ENCODE measurements at places on chromosomes 4 and X.

GRCh38 chr4:62133977-62134376 is 933.9 kb downstream of the ADGRL3 start:
- no peak for DNase-seq

- DNase-seq: no peak
Observed at GRCh38 chr4:54669831-54670230, 12.1 kb downstream of the KIT start.

DNA sequence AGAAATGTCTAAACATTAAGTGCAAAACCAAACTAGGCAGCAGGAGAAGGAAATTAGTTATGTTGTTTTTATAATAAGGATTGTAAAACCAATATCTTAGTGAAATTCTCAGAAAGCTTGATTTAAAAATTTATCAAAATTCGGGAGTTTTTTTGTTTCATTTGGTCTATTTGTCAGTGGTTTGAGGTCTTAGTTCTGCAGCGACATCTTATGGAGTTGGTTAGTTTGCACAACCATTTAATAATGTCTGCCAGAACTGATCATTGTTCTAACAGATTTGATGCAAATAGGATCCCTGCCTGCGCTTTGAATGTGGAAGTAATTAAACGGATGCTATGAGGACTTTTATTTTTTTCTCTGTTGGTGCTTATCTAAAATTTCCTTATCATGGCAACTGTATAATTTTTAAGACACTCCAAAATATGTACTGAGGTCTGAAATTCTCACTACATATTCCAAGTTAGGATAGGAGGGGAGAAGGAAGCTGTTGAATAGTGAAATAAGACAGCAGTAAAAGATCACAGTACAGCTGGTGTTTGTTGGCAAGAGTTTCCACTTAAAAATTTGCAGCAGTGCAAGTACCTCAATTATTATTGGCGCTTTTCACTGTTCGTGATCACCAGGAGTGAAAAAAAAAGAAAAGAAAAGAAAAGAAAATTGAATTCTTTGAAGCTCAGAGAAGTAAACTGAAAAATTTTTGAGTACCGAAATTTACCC is 2521.4 kb downstream of the ARAP2 start:
- DNase-seq: no peak

DNA sequence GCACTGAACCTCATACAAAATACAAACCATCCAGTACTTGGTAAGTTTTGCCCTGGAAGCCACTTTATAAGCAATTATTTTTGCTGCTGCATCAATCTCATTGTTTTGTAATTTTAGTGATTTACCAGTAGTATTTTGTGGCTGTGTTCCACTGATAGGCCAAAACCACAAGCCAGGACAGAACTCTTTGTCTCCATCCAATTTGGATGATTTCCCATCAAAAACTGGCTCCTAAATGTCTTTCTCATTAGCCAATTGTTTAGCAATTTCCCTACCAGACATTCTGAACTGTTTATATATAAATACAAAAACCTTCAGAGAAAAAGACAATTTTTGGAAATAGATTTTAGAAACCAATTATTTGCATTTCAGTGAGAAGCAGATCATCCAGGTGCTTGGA is 4.4 kb downstream of the GSPT2 start:
- DNase-seq: no peak

DNA sequence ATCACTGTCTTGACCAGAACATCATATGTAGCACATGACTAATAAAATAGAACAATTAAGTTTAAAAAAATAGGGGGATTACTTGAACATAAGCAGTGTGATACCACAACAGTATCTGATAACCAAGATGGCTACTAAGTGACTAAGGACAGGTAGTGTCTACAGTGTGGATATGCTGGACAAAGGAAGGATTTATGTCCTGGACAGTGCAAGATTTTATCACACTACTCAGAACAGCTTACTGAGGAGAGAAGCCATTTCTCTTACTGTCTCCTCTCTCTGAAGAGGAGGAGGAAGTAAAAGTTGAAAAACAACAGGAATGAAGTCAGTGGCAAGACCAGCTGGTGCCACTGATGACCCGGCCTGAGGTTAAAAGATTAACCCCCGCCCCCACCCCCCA is 4.0 kb upstream of the SLC10A7 start:
- no peak for DNase-seq

GRCh38 chr4:47577779-47578553 is 92.9 kb downstream of the ATP10D start:
- DNase-seq: no peak

DNA sequence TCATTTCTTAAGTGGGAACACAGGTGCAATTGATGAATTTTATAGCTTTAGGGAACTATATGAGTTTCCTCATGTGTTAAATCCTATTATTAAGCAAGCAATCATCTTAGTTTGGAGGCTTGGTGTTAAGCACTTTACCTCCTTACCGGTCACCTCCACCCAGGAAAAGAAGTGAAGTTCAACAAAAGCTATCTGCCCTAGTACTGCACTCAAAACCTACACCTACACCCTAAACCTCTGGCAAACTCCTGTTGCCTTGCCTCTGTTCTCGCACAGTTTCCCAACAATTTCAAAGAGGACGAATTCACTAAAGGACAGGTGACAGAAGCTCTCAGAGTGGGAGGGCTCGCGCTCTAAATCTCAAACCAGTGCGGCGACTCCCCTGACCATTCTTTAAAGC is 85.7 kb upstream of the TENT5D start:
- no peak for DNase-seq

- no peak for DNase-seq
Observed at GRCh38 chrX:47200385-47201150, 6.9 kb downstream of the UBA1 start.

DNA sequence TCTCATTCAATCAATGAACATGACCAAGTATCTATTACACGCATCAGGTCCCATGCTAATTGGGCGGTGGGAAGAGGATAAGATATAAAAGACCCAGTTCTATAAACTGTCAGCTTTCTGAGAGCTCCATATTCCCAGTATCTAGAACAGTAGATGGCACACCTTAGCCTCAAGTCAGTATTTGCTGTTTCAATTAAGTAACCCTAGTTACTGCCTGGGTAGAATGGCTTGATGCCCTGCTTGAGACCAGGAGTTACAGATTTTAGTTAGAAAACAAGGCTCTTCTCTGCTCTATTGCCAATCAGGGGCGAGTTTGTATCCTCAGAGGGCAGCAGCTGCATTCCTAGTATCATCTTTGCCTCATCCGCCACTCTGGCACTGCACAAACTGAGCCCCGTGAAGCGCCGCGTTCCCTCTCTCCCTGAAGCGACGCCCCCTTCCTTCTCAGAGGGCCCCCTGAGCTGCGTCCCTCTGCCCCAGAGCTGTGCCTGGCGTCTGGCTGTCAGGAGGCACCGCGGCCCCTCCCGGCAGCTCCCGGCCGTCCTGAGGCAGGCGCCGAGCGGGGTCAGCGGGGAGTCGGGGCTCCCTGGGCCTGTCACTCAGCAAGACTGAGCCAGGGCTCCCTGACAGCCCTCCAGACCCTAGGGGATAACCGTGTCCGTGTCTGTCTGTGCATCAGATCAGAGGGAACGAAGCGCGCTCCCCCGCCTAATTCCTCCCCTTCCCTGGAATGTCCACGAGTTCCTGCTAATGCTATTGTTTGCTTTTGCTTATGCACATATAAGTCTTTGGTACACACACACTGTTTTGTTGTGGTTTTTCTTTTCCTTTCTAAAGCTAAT is 212.4 kb upstream of the TTC29 start:
- no peak for DNase-seq

DNA sequence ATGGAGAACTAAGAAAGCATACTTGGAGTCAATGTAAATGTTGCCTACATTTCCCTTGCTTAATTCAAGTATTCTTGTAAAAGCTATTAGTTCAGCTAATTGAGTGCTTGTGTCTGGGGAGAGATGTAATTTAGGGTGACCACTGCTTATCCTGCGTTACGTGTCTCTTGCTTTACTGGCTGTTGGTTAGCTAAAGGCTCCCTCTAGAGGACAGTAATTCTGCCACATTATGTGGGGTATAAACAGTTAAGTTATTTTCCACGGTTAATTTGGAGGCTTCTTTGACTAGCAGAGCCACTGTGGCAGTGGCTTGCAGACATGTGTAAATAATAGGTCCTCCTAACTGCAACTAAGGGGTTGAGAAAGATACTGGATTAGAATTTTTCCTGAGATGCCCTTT is 25.3 kb upstream of the NAF1 start:
- no peak for DNase-seq

DNA sequence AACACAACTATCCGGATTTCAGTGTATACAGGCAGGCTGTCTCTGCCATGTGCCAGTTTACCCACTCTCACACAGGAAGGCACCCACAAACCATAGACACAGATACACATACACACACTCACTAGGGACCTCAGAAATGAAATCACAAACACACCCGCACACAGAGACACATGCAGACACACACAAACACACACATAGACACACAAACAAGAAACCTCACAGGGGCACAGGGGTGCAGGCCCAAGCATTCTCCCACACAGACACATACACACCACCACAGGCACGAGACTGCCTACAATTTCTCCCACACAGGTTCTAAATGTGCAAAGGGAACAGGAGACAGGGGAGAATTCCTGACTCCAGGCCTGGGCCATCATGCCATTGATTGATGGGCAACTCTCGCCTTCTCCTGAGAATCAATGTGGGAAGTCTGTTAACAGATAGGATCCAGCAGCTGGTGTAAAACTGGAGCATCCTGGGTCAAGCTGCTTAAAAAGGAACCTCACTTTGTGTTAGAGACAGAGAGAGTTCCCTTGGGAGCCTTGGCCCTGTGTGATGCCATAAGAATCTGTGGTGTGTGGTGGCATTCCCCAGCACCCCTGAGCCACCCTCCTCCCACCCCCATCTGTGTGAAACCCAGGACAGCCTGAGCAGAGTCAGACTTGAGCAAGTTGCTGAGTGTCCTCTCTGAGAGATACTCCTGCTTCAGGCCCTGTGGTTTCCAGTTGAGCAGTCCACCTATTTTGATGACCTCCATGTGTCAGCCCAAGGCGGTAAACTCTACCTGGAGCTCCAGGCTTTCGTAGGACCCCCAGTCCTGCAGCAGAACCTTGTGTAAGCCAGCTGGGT is 33.9 kb downstream of the NBDY start:
- DNase-seq: no peak

GRCh38 chr4:108445716-108446115 is 174.7 kb upstream of the RPL34 start:
- DNase-seq: no peak

GRCh38 chr4:26824667-26825066 is 36.0 kb upstream of the STIM2 start:
- DNase-seq: no peak

GRCh38 chr4:174910271-174910670 is 7.9 kb upstream of the ADAM29 start:
- DNase-seq: no peak

GRCh38 chrX:47628982-47629381 is 748 bp downstream of the CFP start:
- no peak for DNase-seq

DNA sequence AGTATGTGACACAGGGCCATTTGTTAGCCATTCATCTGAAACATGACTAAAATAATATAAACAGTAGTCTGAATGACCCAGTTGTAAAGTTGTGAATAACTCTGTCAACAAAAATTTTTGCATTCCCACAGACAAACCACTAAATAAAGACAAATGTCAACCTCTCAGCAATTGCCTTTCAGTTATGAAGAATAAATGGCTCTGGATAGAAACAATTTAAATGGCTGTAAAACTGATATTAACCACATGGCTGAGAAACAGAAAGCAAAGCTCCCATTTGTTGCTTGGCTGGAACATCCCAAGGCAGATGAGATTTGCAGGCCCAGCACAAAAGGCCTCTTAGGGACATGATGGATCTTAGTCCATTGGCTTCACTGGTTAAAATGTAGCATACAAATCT is 296.3 kb downstream of the GALNTL6 start:
- DNase-seq: no peak

DNA sequence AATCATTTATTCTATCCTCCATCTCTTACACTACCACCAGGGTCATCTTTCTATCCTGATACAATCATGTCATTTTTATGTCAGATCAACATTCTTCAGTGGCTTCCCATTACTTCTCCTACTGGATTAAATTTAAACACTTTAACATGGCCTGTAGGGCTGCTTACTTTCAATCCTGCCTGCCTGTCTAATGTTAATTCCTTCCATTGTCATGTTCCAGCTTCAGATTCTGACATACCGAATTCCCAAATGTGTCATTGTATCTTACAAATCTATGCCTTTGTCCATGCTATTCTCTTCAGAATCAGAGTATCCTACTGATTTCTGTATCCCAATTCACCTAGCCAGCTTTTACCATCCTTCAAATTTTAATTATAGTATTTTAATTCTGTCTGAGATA is 49.9 kb upstream of the FHDC1 start:
- no peak for DNase-seq

DNA sequence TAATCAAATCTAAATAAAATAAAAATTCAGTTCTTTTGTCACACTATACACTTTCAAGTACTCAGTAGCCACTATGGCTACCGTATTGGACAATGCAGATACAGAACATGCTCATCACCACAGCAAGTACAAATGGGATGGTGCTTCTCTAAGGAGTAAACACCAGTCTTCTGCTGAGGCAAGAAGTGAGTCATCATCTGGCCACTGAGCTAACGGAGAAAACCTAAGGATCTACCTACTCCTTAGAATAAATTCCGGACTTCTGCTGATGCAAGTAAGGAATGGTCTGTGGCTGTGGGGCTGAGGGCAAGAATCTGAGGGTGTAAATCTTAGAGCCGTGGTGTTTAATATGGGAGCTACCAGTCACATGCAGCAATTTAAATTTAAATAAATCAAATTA is 11.3 kb upstream of the RBMXL3 start:
- DNase-seq: no peak

DNA sequence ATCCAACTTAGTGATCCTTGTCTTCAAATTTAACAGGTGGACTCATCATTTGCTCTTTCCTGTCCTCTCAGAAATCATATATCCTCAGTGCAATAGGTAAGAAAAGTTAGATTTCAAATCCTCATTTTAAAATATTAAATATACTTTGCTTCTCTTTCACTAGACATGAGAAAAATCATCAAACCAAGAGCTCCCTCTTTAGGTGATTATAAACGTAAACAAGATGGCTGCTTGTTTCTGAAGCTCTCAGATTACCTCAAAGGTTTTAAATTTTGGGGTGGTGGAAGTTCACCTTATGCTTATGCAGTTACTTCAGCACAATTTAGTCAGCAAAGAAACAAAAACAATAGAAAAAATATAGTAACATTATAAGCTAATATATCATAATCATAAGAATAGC is 27.3 kb downstream of the CSN3 start:
- DNase-seq: no peak

DNA sequence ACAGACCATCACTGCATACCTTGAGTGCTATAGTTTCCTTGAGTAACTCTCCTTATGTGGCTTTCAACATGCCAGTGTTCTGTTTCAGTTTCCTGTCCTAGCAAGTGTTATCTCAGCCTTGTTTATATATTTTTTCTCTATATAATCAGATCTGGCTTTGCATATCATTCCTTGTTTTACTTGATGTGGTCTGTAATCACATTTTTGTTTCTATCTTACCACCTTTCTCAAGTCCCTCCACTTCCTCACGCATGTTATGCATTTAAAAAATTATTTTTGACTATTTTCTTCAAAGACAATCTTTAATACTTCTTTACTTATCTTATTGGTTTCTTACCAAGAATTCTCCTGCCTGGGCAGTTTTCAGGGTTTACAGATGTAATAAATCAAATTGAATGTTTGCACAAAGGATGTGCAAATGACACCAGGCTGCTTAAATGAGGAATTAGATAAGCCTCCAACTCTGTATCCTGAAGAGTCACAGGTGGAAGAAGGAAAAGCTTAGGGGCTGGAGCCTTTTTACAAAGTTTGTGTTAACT is 351.2 kb downstream of the BMPR1B start:
- DNase-seq: no peak

All from NCI-H1436 treated with DMSO at 0.1 percent for 48 hours (cell line).